ENCODE measurements at places on chromosomes 5 and 9.

DNA sequence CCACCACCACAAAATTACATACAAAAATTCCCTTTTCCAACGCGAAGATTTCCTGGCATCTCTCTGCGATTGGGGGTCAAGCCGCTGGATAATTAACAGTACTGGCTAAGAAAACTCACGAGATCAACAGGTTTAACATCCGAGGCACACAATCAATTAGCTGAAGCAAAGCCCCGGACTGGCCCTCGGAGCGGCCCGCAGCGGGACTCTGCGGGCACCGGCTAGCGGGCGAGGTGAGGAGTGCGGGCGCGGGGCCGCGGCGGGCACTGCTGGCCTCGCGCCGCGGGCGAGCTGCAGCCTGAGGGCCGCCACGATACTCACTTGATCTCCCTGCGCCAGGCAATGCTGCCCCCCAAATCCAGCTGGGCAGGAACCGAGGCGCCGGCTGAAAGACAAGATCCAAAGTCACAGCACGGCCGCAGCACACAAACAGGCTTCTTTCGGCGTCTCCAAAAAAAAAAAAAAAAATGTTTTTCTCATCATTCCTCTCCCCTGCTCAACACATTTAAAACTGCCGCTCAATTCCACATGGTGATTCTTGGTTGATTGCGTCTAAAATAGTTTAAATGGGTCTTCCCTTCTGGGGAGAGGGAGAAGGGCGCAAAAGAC lies 210.2 kb downstream of the MEF2C start:
- no peak for DNase-seq

- DNase-seq, result peak; percentile 51
Observed at GRCh38 chr5:149264439-149265067, 7.1 kb upstream of the AFAP1L1 start.

DNA sequence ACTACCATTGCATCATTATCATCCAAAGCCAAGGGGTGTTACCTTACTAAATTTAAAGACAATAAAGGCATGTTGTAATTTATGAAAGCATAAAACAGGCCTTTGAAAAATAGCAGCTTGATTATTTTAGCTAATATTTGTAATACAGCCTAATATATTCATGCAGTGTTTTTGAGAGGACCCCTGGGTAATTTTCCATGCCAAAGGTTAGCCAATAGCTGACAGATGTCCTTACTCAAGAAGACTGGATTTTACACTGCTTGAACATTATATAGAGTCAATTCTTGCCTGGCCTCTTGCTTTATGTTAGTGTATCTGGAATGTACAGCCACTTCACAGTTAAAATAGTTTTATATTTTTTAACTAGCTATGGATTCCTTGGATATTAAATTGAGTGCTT lies 337.8 kb upstream of the PAPPA start:
- no peak for DNase-seq

DNA sequence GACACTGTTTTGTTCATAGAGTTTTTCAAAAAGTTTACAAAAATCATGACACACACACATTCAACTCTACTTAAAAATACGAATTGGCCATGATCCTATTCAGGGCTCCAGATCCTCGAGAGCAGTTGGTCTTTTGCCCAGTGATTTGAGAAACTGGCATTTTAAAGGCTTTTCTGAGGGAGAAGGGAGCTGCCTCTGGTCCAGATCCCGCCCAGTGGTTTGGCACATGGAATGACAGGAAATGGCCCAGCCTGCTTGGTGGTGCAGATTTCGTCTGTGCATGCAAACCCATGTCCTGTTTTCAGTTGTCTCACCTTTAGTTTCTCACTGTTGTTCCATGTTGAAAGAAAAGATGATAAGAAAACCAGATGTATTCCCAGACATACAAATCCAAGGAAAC lies 3.6 kb downstream of the CAMK4 start:
- DNase-seq, result no peak

DNA sequence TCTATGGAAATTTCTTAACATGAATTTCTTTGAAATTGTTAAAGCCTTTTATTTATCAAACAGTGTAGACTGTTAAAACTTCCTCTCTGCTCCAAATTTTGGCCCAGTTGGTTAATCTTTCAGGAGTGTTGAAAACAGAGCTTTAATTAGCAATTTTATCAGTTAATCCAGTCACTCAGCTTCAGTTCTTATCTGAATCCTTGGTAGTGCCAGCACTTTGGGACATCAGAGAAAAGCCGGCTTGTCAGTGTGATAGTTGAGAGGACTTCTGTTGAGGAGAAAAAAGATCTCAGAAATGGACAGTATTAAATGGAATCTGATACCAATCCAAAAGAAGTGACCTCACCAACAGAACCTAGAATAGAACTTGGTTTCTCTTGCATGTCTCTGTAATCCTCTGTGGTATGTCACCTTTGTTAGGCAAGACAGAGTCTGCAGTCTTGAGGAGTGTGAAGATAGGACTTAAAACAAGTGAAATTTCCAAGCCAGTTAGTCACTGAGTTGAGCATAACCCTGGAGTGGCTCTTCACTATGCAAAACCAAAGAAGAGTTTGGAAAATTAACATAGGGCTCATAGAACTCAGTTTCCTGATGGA lies 251.8 kb downstream of the NNT start:
- DNase-seq, result no peak

- DNase-seq, result no peak
Observed at GRCh38 chr5:58074717-58075116, 385.2 kb downstream of the PLK2 start.

GRCh38 chr9:107281184-107281583 lies 1.9 kb upstream of the RAD23B start:
- no peak for DNase-seq

GRCh38 chr9:8070779-8071444 lies 271.3 kb upstream of the DMAC1 start:
- peak; percentile 2 for DNase-seq

- no peak for DNase-seq
Observed at GRCh38 chr5:101271945-101272344, 368.9 kb upstream of the ST8SIA4 start.

DNA sequence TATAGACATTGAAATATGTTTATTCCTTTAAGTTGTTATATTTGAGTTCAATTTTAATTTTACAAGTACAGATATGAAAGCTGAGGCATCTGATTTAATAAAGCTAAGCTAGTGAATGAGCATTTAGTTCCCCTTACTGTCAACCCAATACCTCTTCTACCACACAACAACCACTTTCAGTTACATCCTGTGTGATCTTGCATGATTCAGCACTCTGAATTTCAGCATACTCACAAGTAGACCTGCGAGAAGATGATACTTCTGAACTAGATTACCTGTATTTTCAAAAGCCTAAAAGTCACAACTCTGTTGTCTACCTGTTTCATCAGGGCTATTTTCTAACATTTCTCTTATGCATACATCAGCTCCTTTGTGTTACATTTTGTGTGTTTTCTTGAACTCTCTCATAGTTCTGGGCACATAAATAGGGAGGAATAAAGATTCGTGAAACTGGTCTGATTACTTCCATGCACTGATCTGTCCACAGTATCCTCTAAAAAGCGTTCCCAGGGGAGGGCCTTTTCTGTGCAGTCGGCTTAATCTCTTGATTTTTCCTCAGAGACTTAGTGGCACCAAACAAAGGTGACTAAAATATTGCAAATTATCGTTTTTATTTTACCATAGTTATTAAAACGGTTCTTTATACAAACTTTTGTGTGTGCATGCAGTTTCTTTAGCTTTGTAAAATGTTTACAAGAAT lies 2025.5 kb upstream of the NUDT12 start:
- no peak for DNase-seq

DNA sequence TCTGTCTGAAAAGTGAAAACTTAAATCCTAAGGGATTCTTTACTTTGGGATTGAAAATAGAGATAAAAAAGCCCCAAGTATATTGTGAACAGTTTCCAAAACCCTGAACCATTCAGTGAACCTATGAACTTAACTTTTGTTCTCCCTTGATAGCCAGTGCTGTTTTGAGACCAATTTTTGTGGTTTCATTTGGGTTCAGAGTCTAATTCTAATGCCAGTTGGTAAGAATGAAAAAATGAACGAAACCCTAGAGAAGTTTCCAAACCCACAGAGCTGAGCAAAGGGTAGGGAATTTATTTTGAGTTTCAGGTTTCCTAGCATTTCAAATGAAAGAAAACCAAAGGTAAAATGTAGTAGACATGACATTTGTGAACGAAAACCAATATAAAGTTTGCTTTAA lies 1366.8 kb downstream of the EFNA5 start:
- DNase-seq, result no peak

DNA sequence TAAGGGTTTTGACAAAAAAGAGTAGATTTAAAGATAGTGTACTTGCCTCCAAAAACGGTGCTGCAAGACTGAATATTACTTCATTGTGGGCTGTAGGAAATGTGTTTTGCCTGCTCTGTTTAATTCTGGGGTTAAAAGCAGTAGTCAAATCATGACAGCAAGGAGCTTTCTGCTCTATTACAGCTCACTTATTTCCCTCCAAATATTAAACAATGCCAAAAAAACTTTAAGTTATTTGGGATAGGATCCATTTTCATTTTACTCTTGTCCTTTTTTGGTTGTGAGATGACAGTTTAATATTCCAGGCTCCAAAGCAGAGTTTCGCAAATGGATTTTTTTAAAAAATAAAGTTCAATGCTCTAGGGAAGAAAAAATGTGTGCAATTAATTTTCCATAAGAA lies 340.4 kb upstream of the RGMB start:
- no peak for DNase-seq

- DNase-seq, result peak; percentile 81
Observed at GRCh38 chr5:161064781-161065180, 212.8 kb upstream of the ATP10B start.
